ENCODE measurements at places on chromosomes 7 and 10.

DNA sequence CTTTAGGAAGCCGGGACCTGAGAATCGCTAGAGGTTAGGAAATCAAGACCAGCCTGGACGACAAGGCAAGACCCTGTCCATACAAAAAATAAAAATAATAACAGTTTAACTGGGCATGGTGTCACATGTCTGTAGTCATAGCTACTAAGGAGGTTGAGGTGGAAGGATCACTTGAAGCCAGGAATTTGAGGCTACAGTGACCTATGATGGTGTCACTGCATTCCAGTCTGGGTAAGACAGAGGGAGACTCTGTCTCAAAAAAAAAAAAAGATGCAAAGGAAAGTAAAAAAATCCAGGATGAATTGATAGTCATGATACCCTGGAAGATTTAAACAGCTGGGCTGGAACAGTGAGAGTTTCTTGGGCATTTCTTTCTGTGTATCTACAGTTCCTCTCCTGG lies 463.2 kb downstream of the GALNT17 start:
- DNase-seq: no peak

DNA sequence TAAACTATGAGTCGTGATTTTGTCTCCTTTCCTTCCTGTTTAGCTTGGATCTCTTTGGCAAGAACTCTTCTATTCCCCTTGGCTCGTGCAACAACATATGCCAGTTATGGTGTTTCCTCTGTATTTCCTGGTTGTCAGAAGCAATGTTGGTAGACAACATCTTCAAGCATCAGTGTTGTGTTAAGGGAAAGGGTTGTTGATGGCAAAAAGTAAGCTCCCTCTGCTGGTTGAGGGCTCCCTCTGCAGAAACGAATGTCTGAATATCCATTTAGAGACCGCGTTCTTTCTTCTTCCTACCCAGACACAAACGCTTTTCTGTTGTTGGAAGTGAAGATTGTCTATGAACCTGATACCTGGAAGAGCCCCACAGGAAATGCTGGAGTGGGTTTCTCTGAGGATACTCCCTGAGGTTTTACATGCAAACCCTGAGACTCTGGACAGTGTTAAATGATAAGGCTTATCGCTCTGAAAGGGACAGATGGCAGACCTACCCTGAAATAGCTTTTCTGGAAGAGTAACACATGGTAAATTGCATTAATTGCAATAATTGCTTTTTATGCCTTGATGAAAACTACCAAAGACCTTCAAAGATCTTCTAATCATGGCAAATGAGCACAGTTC lies 23.5 kb upstream of the C1QL3 start:
- DNase-seq: no peak

DNA sequence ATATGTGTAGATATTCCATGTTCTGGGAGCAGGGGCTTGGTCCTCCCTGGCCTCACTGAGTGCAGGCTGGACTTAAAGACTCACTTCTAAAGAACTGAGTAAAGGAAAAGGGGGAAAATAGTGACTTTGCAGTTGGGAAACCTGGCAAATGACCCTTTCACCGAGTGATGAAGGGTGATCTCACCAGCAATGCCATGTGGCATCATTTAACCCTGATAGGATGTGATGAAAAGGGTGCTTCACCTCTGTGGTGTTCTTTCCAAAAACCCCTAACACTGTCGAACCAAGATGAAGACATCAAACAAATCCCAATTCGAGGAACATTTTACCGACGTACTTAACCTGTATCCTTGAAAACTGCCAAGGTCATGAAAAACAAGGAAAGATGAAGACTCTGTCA lies 71.9 kb downstream of the AOAH start:
- no peak for DNase-seq

DNA sequence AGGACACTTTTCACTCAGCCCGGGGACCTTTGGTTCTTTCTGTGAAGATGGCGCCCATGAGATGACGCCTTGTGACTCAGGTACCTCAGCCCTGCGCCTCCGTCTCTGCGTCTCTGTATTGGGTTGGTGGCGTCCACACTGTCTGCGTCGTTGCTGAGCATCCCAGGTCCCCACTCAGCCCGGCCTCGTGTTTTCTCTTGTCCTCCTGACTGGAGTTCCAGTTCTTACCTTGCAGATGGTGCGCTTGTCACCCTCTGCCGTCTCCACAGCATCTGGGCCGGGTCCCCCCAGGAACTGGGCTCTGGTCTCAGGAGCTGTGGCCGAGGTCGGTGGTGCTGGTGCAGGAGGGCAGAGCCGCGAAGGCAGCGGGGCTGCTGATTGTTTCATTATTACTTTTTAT lies 150.4 kb downstream of the WDR37 start:
- peak; percentile 30 for DNase-seq

- no peak for DNase-seq
These were observed 308.7 kb upstream of the BMPER start for GRCh38 chr7:33596686-33597085.

DNA sequence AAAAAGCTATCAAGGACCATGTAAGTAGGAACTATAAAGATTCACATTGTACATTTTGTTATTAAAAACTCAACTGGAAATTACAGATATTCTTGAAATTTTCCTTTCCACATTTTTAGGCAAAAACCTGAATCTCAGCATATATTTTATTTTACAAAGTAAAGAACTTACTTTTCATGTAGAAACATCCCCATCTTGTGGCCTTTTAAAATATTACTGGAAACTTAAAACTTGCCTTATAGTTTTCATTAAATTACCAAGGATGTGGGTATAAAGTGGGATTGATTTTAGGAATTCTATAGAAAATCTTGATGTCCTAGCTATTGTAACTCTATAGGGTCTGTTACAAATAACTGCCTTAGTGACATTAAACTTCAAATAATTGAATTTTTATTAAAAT lies 10.6 kb downstream of the DBF4 start:
- DNase-seq: no peak

DNA sequence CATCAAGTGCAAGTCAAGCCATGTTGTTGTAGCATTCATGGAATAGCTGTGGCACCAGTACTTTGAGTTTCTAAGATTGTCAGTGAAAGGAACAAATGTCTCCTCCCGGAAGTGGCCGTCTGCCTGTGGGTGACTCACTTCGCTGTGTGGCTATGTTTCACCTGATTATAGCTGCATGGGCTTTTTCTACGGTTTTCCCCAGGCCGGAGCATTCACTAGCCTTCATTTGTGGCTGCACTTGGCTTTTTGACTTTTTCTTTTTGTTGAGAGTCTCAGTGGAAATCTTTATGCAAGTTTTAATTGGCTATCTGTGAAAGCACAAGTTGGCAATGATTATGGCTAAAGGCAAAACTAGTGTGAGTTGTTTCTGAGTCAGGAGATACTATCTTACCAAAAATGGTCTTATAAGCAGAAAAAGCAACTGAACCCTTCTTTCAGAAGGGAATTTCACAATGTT lies 35.0 kb downstream of the SRI start:
- DNase-seq: no peak

- DNase-seq: no peak
These were observed 34.5 kb upstream of the GSAP start for GRCh38 chr7:77450613-77451012.

DNA sequence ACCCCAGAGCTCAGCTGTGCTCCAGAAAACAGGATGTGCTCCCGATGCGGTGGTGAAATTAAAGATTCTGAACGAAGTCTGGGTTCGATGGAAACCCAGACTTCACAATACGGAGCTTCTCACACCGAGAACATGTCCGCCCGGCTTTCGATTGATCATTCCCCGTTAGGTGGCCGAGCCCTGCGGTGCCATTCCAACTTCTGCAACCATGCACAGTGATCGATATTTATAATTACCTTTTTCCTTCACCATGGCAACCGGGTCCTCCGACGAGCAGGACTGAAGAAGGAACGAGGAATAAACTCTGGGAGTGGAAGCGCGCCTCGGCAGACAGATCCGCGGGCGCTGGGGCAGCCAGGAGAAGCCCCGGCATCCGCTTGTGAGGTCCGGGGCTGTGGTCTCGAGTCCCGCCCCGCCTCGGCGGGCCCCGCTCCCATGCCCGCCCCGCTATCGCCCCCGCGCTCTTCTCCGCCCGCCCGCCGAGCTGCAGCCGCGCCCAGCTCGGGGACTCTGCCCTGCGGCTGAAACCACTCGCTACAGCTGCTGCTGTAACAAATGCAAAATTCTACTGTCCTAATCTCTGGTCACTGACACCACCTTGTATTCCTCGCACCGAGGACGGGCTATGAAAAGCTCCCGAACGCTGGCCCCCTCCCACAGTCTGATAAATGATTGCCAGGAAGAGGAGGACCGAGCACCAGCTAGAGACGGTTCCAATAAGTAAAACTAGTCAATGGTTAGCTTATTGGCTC lies 26.2 kb downstream of the ABLIM1 start:
- DNase-seq: no peak

DNA sequence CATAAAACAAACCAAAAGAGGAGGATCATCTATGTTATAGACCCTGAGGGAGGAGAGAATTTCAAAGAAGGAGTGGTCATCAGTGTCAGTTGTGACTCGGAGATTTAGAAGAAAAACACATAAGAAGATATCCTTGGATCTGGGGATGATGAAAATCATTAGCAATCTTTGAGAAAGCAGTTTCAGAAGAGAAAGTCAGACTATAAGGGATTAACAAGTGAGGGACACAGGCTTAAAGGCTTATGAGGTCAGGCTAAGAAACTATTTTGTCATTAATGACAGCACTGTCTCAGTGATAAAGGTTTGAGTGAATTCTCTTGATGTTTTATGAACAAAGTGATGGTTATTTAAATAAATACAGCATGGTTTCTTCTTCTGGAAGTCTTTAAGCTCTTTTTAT lies 6.1 kb upstream of the GPR85 start:
- DNase-seq: no peak

GRCh38 chr10:114266521-114266920 lies 27.5 kb downstream of the VWA2 start:
- no peak for DNase-seq

- DNase-seq: no peak
These were observed 91.2 kb downstream of the LHPP start for GRCh38 chr10:124552691-124553276.

DNA sequence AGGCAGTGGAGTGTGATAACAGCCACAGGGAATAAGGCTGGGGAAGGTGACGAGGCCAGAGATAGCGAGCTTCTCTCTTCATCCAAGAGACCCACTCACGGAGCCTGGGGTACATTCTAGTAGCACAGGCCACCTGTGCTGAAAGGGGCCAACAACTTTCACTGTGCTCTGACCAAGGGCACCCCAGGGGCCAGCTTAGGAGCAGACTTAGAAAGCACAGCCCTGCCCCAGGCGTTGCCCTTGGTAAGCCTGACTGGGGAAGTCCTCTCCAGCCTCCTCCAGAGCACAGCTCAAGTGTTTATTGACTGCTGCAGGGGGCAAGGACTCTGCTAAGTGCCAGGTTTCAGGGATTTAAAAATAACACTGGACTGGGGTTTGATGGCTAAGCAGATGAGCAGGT lies 44.7 kb downstream of the EBF3 start:
- DNase-seq: no peak

DNA sequence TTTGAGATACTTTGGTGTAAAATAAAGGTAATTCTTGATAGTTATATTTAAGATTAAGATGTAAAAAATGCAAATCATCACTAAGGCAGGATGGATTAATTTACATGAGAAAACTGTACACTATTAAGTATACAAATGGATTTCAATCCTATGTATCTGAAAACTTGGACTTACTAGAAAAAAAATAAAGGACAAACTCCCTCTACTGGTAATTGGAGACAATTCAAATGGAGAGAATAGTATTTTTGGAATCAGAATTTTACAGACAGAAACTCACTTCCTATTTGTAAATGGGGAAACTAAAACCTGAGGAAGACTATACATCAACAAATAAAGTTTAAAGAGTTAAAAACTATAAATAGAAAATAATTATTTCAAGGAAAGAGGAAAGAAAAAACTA lies 62.6 kb downstream of the CUL2 start:
- DNase-seq: no peak

- DNase-seq: no peak
These were observed 144.4 kb downstream of the ZMYND11 start for GRCh38 chr10:279655-280054.

DNA sequence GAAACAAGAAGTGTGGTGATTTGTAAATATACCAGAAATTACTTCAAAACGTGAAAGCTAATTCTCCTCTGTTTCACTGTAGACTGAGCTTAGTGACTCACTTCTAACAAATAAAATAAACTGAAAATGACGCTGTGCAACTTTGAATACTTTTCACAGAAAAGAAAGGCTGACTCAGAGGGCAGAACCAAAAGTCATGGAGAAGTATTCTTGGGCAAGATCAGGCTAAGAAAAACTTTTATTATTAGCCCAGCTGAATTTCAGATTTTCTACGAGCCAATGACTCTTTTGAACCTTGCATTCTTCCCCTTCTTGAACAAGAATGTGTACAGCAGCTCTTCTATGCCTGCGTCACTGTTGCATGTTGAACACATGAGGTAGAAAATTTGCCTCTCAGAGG lies 527.3 kb upstream of the GHITM start:
- no peak for DNase-seq

- DNase-seq: no peak
These were observed 95.8 kb downstream of the CAMK1D start for GRCh38 chr10:12444981-12445700.

All from sciatic nerve (tissue), 2 donors.